Iris pigment epithelial cell (primary cell): ENCODE measurements at places on chromosomes 5 and 9.
A peak's percentile ranks its signal among the peaks of the same experiment; 100 is the strongest.

DNA sequence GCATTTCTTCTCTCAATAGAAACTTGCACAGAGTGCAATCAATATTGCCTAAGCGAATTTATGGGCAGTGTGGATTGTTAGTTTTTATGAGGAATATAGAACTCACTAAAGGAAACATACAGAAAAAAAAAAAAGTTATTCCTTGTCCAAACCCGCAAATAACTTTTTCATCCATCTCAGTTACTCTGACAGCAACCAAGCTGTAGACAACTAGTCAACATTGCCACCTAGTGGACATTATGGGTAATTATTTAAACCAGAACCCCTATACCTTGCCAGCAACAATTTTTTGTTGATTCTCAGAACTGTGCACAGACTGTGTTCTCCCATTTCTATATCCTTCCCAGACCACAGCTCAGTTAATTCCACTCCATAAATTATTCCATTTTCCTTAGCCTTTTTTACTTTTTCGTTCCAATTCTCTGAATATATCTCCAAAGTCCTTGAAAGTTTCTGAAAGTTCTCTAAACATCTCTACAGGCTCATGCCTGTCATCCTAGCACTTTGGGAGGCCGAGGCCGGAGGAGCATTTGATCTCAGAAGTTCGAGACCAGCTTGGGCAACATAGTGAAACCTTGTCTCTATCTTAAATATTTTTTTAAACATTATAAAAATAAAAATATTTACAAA, 2.6 kb upstream of the AFAP1L1 start:
- peak; percentile 56 for DNase-seq

DNA sequence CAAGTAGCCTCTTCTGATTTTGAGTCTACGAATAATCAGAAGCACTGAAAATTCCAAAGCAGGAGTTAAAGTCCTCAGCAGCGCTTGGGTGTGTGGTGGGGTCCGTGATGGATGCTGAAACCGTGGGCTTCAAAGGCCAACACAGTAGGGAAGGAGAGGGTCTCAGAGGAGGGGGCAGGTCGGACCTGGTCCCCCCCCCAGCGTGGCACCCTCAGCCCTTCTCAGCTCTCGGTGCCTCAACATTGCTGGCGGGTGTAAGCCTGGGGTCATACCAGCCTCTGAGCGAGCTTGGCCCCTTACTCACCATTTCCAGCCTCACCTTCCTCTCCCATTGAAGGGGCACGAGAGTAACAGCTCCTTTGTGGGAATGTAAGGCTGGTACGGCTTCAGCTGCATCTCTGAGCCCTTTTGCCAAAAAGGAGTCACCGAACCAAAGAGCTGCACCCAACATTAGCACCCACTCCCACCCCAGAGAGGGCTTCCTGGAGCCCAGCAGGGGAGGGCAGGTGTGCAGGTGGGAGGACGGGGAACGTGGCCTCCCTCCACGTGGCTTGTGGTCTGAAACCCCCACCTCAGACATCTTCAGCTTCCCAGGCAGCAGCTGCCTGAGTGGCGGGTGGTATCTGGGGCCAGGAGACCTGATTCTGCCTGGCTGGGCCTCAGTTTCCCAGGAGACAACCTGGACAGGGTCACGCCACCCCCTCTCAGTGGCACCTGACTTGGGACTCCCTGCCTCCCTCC, 6.7 kb upstream of the LCN1 start:
- DNase-seq: no peak

DNA sequence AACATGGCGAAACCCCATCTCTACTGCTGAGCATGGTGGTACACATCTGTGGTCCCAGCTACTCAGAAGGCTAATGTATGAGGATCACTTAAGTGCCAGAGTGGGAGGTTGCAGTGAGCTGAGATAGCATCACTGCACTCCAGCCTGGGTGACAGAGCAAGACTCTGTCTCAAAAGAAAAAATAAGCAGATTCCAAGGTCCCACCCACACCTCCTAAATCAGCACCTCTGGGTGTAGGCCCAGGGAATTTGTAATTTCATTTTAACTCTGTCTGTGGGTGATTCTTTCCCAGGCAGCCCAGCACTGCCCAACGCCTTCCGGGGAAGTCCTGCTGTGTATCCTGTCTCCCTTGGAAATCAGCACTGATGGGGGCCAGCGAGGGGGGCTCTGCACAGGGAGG, 12.5 kb downstream of the CAMK2A start:
- no peak for DNase-seq

- DNase-seq: peak; percentile 71
Observed at GRCh38 chr5:131218392-131218791, 45.5 kb upstream of the CDC42SE2 start.

GRCh38 chr9:136575626-136576268, 29.9 kb upstream of the NOTCH1 start:
- DNase-seq: no peak

DNA sequence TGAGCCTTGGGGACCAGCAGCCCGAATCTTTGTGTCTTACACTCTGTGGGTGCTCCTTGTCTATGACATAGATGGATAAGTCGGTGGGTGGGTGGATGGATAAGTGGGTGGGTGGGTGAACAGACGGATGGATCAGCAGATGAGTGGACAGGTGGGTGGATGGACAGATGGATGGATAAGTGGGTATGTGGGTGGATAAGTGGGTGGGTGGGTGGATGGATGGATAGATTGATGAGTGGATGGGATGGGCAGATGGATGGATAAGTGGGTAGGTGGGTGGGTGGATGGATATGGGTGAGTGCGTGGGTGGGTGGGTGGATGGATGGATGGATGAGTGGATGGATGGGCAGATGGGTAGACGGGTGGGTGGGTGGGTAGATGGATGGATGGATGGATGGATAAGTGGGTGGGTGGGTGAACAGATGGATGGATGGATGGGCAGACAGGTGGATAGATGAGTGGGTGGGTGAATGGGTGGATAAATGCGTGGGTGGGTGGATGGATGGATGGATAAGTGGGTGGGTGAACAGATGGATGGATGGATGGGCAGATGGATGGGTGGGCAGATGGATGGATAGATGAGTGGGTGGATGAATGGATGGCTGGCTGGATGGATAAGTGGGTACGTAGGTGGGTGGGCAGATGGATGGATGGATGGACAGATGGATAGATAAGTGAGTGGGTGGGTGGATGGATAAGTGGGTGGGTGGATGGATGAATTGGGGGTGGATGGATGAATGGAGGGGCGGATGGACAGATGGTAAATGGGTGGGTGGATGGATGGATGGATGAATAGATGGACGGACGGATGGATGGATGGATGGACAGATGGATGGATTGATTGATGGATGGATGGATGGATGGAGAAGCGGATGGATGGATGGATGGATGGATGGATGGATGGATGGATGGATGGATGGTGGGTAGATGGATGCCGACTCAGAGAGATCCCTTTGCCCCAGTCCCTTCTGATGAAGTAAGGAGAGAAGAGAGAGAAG, 121.2 kb downstream of the VAV2 start:
- no peak for DNase-seq

DNA sequence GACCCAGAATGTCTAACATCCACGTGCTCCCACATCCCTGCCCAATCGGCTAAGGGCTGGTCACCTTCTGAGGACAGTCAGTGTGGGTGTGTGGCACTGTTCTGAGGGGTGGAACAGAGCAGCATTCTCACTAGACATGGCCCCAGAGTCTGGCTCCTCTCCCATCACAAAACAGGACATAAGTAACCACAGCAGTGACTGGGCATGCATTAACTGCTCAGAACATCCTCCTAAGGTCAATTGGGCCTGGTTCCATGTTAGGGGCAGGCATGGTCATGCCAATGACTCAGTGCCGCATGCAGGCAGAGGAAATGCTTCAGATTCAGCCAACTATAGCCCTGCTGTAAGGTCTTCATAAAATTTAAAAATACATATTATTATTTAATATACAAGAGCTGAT, 12.9 kb downstream of the MACROH2A1 start:
- peak; percentile 45 for DNase-seq

DNA sequence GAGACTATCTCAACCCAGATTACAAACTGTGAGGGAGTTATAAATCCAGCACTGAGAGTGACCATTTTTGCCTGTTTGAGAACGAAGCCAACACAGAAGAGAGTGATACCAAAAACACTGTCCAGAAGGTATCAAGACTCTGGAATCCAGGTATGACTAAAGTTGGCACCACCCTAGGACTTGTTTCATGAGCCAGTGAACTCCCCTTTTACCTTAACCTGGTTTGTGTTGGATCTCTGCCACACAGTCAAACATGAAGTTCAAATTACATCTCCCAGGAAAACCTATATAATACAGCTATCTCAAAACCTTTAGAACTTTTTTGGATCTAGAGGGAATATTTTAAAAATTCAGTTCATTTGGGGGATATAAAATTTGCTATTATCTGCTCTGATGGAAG, 11.4 kb downstream of the ZBTB5 start:
- DNase-seq: no peak

DNA sequence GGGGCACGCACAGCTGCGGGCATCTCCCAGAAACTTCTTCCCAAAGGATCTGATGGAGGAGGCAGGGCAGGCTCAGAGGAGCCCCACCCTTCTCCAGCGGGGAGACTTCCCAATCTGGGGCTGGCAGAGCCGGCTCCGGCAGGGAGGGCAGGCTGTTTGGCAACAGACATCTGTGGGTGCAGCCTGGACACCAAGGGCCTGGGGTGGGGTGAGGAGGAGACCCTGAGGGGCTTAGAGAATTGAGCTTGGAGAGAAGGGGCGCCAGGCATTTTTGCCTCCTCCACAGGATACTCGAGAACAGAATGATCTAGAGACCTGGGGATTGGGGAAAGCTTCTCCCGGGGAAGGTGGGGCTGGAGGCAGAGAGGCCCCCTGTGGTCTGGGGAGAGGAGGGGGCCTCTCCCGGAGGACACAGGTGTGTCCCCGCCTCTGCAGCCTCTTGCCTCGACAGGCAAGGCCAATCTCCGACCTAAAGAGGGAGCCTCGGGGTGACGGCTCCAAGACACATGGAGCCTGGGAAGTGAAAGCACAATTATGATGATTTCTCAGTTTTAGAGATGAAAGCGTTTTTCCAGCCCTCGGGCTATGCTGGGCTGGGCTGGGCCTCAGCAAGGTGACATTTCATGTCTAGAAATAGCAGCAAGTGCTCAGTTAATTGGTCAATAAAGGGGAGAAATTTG, 8.4 kb downstream of the LHX3 start:
- no peak for DNase-seq

DNA sequence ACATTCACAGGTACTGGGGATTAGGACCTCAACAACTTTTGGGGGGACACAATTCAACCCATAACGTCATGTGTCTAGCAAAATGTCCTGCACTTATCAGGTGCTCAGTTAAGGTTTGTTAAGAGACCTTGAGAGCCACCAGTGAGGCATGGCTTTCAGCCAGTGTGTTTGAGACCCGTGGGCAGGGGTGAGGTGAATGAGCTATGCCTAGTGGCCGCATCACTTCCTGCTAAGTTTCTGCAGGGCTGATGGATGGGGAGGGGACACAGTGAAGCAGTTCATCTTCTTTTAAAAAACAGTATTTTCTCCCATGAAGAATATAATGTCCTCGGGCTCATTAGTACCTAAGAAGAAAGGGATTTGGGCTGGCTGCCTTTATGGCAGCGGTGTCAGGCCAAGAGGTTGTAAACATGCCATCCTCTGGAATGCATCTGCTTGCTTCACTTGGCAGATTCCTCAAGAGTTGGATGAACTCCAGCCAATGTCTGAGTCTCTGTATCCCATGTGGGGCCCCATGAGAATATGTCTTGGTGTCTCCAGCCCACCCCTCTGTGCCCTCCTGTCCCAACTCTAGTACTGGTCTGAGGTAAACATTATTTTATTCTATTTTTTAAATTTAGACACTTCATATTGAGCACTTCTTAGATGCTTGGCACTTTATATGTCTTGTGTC, 282.2 kb downstream of the CWC27 start:
- DNase-seq: no peak

GRCh38 chr5:54670281-54670680, 152.7 kb downstream of the SNX18 start:
- DNase-seq: no peak

- DNase-seq: no peak
Observed at GRCh38 chr9:81979196-81979595, 9.4 kb upstream of the SPATA31D1 start.

DNA sequence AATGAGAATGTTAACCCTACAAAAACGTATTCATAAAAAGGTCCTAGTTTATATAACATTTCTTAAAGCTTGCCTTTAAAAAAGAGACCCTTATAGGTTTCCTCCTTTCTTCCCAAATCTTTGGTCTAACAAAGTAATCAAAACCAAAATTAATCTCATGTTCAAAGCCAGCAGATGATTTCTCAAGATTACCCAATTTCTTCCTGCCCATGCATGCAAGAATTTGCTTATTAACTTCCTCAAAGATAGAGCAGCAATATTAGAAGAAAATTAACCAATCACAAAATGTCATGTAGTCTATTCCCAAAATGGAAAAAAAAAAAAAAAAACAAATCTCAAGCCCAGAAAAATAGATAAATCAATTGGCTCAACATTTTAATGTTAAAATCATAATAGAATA, 114.9 kb downstream of the MLLT3 start:
- peak; percentile 8 for DNase-seq

GRCh38 chr5:148708854-148709253, 54.5 kb upstream of the HTR4 start:
- DNase-seq: no peak

- no peak for DNase-seq
Observed at GRCh38 chr5:172542651-172543131, 88.4 kb upstream of the SH3PXD2B start.

DNA sequence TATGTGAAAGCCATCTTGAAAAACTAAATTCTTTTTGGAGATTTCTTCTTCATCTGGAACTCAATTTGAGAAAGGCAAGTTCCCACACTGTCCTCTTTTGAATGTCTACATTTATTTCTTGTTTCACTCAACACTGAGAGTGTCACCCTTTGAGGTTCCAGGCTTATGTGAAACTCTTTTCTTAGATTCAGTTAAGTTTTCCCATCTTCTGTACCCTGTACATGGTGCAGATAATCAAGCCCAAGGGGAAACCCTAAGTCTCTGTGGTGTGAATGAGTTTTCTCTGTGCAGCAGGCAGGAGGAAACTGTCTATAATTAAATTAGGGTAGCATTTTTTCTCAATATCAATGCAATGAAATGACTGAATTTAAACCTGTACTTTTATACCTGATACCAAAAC, 72.3 kb upstream of the PRLR start:
- no peak for DNase-seq

DNA sequence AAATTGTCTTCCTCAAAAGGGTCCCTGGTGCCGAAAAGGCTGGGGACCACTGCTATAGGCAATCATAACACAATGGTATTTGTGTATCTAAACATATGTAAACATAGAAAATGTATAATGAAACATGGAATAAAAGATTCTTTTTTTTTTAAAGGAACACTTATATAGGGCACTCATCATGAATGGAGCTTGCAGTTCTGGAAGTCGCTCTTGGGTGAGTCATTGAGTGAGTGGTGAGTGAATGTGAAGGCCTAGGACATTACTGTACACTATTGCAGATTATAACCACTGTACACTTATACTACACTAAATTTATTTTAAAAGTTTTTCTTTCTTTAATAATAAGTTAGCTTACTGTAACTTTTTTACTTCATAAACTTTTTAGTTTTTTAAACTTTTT, 176.4 kb downstream of the ARRDC3 start:
- DNase-seq: peak; percentile 86

GRCh38 chr5:128854931-128855330, 110.4 kb upstream of the SLC27A6 start:
- no peak for DNase-seq

- no peak for DNase-seq
Observed at GRCh38 chr9:20987521-20987920, 43.9 kb downstream of the HACD4 start.

- no peak for DNase-seq
Observed at GRCh38 chr5:73027361-73027760, 71.5 kb downstream of the FCHO2 start.
